ENCODE measurements at places on chromosomes 16 and 17.
A peak's percentile ranks its signal among the peaks of the same experiment; 100 is the strongest.

- DNase-seq, result no peak
These were observed 5.3 kb upstream of the HEXD start for GRCh38 chr17:82412535-82413520.

DNA sequence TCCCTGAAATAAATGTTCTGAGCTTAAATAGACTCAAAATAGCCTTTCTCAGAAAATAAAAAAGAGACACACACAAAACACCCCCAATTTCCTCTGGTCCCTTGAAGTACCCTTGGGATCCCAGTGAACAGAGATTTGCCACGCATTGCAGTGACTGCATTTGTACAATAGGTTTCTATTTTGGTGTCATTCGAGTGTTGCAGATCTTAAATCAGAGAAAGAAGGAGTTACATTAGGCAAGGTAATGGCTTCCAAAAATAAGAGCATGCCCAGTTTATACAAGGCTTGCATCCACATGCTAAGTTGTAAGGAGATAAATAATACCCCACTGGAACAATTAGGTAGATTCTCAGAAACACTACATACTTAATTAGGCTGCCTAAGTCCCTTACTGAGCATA is 2.2 kb downstream of the TOX3 start:
- no peak for DNase-seq

- no peak for DNase-seq
These were observed 539 bp upstream of the CKLF start for GRCh38 chr16:66551788-66552285.

- DNase-seq, result no peak
These were observed 128.5 kb upstream of the HS3ST2 start for GRCh38 chr16:22685459-22685830.

DNA sequence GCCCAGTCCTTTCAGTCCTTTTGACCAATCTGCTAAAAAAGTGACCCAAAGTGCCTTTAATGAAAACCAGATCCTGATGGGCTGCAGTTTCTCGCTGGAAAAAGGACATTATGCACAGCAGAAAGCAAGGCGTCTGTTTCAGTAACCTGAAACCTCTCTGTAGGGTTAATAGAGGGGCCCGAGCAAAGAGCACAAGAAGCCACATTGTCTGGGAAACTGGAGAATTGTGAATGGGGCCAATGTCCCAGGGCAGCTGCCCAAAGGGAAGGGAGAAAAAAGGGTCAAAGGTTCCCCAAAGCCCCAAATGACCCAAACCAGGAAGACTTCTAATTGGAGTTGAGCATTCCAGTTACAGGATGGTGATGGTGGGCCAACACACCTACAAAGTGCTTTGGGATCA is 3.0 kb downstream of the OTOA start:
- DNase-seq, result no peak

DNA sequence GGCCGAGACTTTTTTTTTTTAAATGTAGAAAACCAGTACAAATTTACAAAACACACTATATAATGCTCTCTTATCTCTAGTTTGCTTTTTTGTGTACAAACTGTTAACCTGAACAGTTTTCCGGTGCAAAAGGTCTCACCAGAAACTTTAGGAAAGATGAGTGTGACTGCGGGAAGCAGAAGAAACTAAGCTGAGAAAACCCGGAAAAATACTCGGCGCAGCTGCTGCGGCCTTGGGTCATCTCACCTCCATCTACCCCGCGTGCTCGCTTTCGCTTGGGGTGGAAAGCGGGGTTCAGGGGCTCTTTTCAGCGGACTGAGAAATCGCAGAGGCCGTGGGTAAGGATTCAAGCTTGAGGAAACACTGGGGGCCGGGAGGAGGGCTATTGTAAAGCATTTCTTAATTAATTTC is 1.8 kb downstream of the SALL1 start:
- DNase-seq, result no peak

DNA sequence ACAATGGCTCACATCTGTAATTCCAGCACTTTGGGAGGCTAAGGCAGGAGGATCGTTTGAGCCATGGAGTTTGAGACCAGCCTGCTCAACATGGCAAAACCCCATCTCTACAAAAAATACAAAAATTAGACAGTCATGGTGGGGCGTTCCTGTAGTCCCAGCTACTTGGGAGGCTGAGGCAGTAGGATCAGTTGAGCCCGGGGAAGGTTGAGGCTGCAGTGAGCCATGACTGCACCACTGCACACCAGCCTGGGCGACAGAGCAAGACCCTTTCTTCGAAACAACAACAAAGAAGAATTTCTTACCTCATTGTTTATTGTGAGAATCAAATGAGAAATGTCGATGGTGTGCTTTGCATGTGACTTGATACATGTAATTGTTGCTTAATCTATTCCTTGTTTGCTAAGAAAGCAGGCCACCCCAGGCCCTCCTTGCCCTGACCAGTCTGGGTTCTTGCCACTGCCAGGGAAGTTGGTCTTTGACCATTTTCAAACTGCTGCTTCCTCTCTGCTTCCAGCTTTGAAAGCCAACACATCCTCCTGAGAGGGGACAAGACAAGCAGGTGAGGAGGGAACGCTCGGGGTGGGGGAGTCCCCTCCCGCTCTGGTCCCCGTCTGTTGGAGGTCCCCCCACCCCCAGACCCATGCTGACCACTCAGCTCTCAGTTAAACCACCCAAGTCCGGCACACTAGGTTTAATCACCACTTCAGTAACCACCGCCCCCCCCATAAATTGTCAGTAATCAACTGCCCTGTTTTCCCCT is 47.3 kb upstream of the CPNE2 start:
- no peak for DNase-seq

DNA sequence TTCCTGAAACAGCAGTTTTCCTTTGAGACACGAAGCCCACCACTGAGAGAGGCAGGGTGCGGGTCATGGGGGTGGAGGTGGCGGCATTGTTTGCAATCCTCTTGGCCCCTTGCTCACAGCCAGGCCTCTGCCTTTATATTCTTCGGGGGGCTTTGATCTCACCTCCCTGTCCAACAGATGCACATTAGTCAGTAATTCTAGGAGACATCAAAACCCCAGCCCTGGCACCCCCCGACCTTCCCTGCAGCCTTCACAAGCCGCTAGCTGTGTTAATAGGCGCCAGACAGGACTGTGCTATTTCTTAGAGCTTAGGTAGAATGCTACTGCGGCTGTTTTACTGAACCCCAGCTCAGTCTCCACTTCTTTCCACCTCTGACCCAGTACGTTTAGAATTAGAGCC is 212.6 kb downstream of the RBFOX1 start:
- DNase-seq, result no peak

DNA sequence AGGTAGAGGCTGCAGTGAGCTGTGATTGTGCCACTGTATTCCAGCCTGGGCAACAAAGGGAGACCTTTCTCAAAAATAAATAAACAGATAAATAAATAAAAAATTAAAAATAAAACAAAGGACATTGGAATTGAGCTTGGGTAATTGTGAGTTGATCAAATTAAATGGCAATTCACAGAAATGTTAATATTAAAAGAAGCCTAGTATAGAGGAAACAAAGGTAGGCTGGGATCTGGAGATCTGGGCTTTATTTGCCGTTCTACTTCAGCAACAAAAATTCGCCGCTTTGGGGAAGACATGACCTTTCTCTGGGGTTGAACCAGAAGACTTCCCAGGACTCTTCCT is 332 bp upstream of the VPS25 start:
- no peak for DNase-seq

DNA sequence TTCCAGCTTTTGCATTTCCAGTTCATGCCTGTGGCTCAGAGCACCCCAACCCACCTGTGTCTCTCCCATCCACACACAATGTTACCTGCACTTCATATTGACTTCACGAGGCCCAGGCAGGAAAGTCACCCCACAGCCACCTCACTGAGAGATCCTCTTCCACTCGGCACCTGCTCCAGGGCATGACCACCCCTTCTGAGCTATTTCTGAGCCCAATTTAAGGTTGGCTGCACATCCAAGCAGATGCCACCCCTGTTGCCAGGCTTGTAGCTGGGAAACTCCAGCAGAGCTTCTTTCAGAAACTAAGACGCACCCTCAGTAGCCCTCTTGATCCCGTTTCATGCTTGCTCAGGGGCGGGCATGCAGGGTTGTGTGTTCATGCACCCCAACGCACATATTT is 88.4 kb downstream of the SOCS1 start:
- no peak for DNase-seq

- DNase-seq, result no peak
These were observed 8.8 kb downstream of the XYLT2 start for GRCh38 chr17:50354776-50355175.

DNA sequence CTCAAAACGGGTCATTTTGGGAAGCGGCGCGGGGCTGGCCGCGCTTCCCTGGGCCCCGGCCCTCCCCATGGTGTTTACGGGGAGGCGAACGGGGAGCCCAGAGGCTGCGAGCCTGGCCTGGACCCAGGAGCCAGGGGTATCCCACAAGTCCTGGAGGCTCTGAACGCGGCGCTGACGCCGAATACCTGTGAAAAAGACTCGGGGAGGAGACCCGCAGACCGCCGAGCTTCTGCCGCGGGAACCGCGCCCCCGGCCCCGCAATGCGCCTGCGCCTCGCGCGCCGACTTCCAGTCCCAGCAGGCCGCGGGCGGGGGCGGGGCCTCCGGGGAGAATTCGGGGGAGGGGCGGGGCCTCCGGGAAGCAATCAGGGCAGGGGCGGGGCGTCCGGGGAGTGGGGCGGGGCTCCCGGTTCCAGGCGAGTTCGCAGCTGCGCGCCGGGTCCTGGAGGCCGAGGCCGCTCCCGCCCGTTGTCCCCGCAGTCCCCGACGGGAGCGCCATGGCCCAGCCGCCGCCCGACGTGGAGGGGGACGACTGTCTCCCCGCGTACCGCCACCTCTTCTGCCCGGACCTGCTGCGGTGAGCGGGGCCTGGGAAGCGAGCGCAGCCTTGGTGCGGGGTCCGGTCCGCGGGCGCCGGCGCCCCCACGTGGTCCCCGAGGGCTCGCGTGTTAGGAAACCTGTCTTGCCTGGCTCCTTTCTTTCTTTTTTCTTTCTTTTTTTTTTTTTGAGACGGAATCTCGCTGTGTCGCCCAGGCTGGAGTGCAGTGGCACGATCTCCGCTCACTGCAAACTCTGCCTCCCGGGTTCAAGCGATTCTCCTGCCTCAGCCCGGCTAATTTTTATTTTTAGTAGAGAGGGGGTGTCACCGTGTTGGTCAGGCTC is at the start of gene DECR2:
DECR2 (plus strand) TSS at position 418 of the 881 bp plus-strand sequence; CDS start at position 497, 79 bp downstream.
- DNase-seq, result peak; percentile 77

GRCh38 chr17:79003661-79004411 is 5.7 kb downstream of the CANT1 start:
- no peak for DNase-seq

- DNase-seq, result no peak
These were observed 54.4 kb downstream of the MFSD11 start for GRCh38 chr17:76792348-76792747.

DNA sequence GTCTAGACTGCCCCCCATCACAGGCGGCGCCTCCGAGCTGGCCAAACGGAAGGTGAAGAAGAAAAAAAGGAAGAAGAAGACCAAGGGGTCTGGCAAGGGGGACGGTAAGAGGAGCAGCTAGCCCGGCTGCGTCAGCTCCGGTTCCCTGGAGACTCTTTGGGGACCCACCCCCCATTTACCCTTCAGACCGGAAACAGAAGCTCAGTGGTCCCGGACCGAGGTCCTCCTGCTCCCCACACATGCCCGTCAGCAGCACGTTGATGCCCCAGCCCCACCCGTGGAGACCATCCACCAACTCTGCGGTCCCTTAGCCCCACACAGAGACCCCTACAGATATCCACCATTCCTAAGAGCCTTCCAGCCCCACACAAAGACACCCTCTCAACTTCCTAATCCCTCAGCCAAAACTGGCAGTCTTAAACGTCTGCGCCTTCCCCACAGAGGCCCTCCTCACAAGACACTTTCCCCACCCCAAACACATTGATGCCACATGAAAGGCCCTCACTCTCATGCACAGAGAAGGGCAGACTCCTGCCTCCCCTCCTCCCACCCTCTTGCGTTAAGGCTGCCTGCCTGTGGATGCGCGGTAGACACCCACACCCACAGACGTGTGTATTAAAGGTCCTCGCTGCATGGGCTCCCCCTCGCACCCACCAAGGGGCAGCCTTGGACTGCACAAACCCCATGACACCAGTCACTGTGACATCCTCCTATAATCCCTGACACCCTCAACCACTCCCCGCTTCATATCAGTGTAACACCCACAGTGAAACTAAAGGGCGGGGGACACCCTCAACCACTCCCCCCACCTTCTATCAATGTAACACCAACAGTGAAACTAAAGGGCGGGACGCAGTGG is 58.2 kb upstream of the RPH3AL start:
- no peak for DNase-seq

DNA sequence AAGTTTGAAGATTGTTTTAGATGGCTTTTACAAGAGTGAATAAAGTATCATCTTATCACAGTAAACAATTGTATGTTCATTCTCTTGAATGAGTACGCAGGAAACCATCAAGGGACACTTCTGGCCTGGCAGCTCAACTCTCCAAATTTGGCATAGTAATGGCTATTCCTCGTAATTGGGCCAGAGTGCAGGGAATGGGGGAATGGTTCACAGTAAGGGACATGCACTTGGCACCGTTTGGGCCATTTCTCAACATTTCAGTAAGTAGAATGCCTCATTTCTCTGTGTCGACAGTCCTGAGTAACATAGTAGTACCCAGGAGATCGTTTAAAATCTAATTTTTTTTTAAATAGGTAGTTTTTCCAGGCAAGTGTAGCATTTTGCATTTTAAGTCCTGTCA is 309.6 kb downstream of the KCNJ2 start:
- DNase-seq, result no peak

GRCh38 chr17:34113089-34113488 is 142.0 kb upstream of the CCL2 start:
- DNase-seq, result no peak

DNA sequence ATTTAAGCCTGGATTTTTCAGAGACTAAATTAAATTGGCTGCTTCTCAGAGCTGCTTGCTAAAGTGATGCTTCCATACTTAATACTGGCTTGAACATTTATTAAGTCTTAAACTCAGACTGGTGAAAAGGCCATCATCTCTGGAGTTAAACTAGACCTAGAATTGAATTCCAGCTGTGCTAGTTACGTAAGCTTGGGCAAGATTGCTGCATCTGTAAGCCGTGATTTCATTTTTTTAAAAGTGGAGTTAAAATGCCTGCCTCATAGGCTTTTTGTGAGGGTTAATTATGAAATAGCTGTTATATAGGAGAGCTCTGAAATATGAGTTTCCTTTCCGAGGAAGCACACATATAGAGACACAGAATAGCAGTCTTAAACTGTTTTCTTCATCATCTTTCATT is 84.7 kb downstream of the VAT1L start:
- no peak for DNase-seq

- no peak for DNase-seq
These were observed 49.8 kb downstream of the BRD7 start for GRCh38 chr16:50318796-50319578.

- no peak for DNase-seq
These were observed 4.1 kb downstream of the PAM16 start for GRCh38 chr16:4347010-4347409.

All from GM04504 (cell line).